A549 treated with DMSO at 1 μM for 4 hours (cell line): ENCODE measurements at places on chromosomes 4 and X. TPM values are rescaled to one million over a fixed set of nuclear protein-coding genes. Genes with fewer than 3 reads are reported as not detected.

ATP8A1 gene
- 0.02 to 0.13 TPM (median 0.07 TPM) in 5 replicates for total RNA-seq

REELD1 gene
- total RNA-seq, result not detected in 5 replicates

INTU gene
- 1.1 to 1.7 TPM (median 1.3 TPM) in 5 replicates for total RNA-seq

PABPC4L gene
- 0.05 to 0.16 TPM (median 0.11 TPM) in 5 replicates for total RNA-seq

SPATA18 gene
- 4.3 to 5.3 TPM (median 4.8 TPM) in 5 replicates for total RNA-seq

TLR1 gene
- 0.15 to 0.99 TPM (median 0.76 TPM) in 5 replicates for total RNA-seq

PLAC8 gene
- 0.80 to 1.5 TPM (median 1.3 TPM) in 5 replicates for total RNA-seq

PHOX2B gene
- total RNA-seq, result not detected in 5 replicates

TEC gene
- total RNA-seq, result 1.3 to 1.7 TPM (median 1.6 TPM) in 5 replicates

DGKK gene
- not detected in 5 replicates for total RNA-seq

BEX5 gene
- not detected in 5 replicates for total RNA-seq

C4orf50 gene
- total RNA-seq, result not detected in 5 replicates

TEX11 gene
- total RNA-seq, result not detected in 5 replicates

OTC gene
- total RNA-seq, result not detected in 5 replicates

PDZD4 gene
- total RNA-seq, result 3.2 to 4.1 TPM (median 3.4 TPM) in 5 replicates
